K562 (cell line): ENCODE measurements at places on chromosomes 1 and 21. TPM values are rescaled to one million over a fixed set of nuclear protein-coding genes. Genes with fewer than 3 reads are reported as not detected.

DNA sequence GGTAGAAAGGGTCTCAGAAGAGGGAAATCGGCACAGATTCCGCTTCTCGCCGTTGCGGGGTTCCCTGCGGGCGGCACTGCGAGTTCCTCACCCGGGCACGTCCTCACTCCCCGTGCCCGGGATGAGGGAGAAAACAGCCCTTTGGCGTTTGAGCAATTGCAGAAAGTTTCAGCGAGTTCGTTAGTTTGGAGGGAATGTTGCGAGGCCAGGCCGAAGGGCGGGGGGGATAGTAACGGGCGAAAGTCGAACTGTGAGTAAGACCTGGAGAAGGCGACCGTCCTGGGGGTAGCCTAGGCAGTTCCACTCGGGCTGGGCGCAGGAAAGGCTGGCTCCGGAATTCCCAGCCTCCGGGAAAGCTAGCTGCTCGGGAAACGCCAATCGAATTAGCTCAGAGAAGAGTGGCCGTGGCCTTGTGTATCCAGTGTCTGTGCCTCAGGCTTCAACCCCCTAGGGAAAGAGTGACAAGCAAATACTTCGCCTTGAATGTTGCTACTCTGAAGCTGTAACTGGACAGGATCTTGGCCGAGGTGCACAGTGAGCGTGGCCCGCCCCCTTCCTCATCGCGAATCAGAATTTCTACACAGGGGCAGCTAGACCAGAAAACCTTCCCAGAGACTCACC, 787 bp downstream of the PTGFR start:
- DNase-seq: no peak

GRCh38 chr1:17550729-17551584, 11.5 kb downstream of the ARHGEF10L start:
- no peak for DNase-seq

DNA sequence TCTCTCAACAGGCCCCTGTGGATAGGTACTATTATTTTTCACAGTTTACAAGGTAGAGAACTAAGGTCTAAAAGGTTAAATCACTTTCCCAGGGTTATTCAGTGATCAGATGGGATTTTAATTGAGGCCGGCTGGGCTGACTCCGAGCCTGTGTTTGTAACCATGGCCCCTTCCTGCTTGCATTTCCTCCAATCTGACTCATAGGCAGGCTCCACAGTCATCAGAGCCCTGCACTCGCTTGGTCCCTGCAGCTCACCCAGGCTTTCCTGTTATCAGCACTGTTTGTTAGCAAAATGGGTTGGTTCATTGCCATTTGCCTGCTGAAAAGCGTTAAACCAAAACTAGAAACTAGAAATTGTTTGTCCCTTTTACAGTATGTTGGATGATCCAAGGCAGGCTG, 41.4 kb upstream of the LMX1A start:
- no peak for DNase-seq

- no peak for DNase-seq
Observed at GRCh38 chr1:171366085-171366484, 52.1 kb downstream of the FMO4 start.

GRCh38 chr21:35420656-35421055, 371.6 kb upstream of the RUNX1 start:
- DNase-seq: no peak

- DNase-seq: peak; percentile 89
Observed at GRCh38 chr1:151574575-151575529, 34.7 kb downstream of the TUFT1 start.

DNA sequence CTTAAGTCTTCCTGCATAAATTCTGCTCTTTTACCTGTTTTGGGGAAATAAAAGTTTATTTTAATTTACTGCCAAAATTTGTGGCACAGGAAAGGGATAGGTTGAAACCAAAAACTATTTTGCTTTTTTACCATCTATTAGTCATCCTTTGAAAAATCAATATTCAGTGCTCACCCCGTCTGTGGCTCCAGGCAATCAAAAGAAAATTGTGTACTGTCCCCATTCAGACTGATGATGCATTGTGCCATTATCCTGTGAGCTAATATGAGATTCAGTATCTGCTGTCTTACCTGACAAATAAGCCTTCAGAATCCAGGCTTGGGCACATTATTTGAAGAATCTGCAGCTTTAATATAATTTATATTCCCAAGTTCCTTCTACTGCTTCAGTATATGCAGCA, 650.7 kb downstream of the KIF26B start:
- DNase-seq: no peak

DNA sequence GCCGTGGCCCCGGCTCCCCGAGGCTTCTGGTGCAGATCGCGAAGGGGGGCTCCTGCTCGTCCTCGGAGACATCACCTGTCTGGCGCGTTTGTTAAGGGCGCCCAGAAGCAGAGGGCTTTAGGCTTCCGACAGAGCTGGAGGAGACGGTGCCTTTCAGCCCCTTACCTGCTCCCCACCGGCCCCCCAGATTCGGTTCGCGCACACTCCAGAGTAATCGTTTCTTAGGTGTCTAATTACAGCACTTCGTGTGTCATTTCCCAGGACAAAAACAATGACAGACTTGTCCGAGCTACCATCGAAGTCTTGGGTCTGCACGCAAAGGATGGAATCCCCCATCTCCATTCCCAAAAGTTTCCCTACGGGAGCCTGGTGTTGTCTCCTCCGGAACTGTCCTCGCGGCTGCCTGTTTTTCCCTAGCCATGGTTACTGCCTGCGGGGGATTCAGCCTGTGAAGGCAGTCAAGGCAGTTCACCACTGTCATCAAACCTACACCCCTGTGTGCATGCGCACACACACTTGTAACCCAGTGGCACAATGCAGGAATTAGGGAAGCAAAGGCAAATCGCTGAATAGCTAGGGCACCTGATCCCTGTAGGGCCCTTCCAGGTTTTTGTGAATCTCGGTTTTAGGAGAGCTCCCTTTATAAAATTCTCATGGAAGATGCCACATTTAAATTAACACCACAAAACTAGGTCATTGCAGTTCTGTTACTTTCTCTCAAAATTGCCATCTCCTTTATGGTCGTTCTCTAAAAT, 738 bp upstream of the CDC42BPA start:
- peak; percentile 30 for DNase-seq

DNA sequence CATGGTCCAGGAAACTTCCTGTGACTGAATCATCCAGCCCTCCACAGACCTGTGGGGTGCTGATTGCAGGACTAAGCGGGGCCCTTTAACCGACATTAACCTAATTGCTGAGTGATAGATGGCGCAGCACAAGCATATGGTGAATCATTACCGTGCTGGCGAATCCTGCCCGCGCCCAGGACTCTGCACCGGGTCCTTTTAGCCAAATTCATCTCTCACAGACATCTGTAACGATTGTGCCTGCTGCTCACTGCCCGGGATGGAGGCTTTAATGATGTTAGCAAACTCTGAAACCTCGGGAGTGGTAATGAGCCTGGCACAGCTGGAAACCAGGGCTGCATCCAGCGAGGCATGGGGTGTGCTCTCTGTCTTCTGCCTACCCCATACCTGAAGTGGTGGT, 147.3 kb upstream of the CD34 start:
- DNase-seq: no peak

DNA sequence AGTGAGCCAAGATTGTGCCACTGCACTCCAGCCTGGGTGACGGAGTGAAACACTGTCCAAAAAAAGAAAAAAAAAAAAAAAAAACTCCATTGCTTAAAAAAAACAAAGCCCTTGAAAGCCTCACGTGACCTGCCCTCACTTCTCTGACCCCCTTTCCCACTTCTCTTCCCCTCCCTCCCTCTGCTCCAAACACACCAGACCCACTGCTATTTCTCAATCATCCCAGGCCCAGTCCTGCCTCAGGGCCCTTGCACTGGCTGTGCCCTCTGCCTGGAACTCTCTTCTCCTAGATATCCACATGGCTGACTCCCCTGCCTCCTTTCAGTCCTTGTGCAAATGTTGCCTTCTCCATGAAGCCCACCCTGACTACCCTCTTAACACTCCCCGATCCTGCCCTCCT, 45.4 kb upstream of the TARDBP start:
- DNase-seq: no peak

DNA sequence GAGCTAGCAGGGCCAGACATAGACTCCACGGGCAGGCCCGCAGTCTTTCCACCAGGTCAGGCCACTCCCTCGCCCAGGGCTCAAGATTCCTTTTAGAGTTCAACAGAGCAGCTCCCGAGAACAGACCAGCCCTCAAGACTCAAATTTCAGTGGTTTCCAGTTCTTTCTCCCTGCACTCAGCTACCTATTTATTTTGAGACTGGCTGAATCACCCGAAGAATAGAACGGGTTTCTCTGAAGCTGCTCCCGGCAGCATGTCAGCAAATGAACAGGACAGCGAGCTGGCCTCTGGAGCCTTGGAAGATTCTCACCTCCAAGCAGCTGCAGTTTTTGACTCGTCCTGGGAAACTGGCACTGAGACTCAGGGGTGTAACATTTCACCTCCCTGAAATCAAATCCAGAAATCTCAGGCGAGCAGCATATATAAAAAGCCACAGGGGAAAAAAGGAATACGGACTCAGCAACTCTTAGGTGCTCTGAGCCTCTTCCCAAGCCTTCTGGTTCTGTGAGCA, 177.9 kb downstream of the CLIC6 start:
- DNase-seq: no peak

GRCh38 chr1:200262326-200262965, 147.4 kb downstream of the ZNF281 start:
- DNase-seq: peak; percentile 19

- no peak for DNase-seq
Observed at GRCh38 chr1:115790356-115790755, 21.8 kb upstream of the CASQ2 start.

- DNase-seq: no peak
Observed at GRCh38 chr1:86503406-86504136, 34.8 kb downstream of the CLCA1 start.

- no peak for DNase-seq
Observed at GRCh38 chr1:194366705-194367104, 1180.3 kb upstream of the B3GALT2 start.

DNA sequence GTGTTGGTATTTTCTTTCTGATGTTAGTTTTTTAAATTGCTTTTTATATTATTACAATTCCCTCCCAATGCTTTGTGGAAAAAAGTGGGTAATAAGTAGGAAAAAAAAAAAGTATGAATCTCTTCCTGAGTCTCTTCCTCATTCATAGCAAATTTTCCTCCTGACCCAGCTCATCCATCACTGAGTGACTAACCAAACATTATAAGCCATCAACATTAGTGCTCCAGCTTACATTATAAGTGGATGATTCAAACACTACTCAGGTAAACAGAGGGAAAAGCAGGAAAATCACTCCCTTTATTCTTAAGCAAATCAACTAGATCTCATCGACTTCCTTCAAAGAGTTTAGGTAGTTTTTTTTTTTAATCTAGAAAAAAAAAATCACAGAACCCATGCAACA, 15.4 kb upstream of the SAMD13 start:
- DNase-seq: no peak

- no peak for DNase-seq
Observed at GRCh38 chr1:107122225-107122624, 18.6 kb upstream of the NTNG1 start.

GRCh38 chr1:25927521-25928265, 21.5 kb upstream of the STMN1 start:
- DNase-seq: no peak

DNA sequence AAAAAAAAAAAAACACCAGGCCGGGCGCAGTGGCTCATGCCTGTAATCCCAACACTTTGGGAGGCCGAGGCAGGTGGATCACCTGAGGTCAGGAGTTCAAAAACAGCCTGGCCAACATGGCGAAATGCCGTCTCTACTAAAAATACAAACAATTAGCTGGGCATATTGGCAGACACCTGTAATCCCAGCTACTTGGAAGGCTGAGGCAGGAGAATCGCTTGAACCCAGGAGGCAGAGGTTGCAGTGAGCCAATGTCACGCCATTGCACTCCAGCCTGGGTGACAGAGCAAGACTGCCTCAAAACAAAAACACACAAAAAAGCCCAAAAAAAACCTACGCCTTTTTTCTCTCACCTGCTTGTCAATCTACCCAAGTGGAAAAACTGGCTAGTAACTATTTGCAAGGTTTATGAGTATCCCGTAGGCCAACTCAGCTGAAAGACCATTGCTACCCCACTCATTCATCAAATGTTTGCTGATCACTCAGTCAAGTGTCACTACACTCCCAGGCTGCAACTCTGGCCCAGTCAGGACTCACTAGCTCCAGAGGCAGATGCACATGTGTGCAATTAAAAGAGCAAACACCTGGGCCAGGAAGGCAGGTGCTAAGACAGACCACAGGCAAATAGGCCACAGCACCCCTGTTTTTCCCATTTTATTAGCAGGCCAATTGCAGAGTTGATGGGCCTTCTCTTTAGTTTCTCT, 2.0 kb downstream of the CSRP1 start:
- no peak for DNase-seq

- no peak for DNase-seq
Observed at GRCh38 chr1:79899914-79900313, 893.4 kb upstream of the ADGRL4 start.

GRCh38 chr1:15578921-15579682, 5.7 kb downstream of the AGMAT start:
- DNase-seq: no peak

DNA sequence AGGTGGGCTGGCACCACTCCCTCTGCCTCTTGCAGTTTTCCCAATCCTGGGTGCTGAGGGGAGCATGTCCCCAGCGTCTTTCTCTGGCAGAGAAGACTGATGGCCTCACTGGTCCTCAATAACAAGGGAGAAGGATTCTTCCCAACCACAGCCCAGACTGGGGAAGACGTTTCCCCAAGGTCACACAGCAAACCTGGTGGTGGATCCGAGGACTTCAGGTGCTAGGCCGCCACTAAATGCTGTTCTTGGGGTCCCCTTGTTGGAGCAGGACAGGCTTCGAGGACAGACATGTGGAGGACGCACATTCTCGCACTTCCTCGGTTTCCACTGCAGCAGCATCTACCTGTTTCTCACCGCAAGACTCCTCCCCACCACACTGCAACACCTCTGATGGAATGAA, 30.9 kb upstream of the PAX7 start:
- DNase-seq: no peak

Gene ARHGAP29
- 0.13 TPM in 2 replicates for total RNA-seq

Gene NEGR1
- total RNA-seq: not detected in 2 replicates

Gene ZNF695
- total RNA-seq: 10.9 and 13.7 TPM in 2 replicates

Gene TMEM52
- total RNA-seq: 21.5 and 22.5 TPM in 2 replicates

Gene NPHS2
- total RNA-seq: not detected in 2 replicates
